ENCODE measurements at places on chromosomes 13 and 19. TPM values are rescaled to one million over a fixed set of nuclear protein-coding genes. Genes with fewer than 3 reads are reported as not detected.

MCEMP1 gene
- total RNA-seq, result 0.99 TPM

GPR18 gene
- total RNA-seq, result not detected

CCDC122 gene
- 10.0 TPM for total RNA-seq

ANKRD24 gene
- total RNA-seq, result 39.3 TPM

TBC1D17 gene
- total RNA-seq, result 83.4 TPM

POU2F2 gene
- 16.7 TPM for total RNA-seq

FUT3 gene
- total RNA-seq, result 0.31 TPM

FFAR1 gene
- 1.3 TPM for total RNA-seq

ERFL gene
- 1.3 TPM for total RNA-seq

EFNA2 gene
- total RNA-seq, result 1.8 TPM

LILRB5 gene
- total RNA-seq, result 0.51 TPM

ING1 gene
- 11.6 TPM for total RNA-seq

PGLYRP1 gene
- total RNA-seq, result not detected

UPK1A gene
- not detected for total RNA-seq

S1PR2 gene
- total RNA-seq, result 1.6 TPM

HSH2D gene
- total RNA-seq, result not detected

ZNF350 gene
- total RNA-seq, result 15.1 TPM

SPIB gene
- total RNA-seq, result not detected

IFNL1 gene
- total RNA-seq, result not detected

SPACA4 gene
- not detected for total RNA-seq

FBXO17 gene
- 17.1 TPM for total RNA-seq

PDCD2L gene
- total RNA-seq, result 12.9 TPM

CBY2 gene
- not detected for total RNA-seq

CEACAM6 gene
- not detected for total RNA-seq

CACNG6 gene
- total RNA-seq, result 0.81 TPM

HIPK4 gene
- total RNA-seq, result not detected

MBNL2 gene
- 275 TPM for total RNA-seq

IL17D gene
- total RNA-seq, result 41.1 TPM

ZNF154 gene
- total RNA-seq, result 24.5 TPM

LGALS7B gene
- not detected for total RNA-seq

KLK4 gene
- not detected for total RNA-seq

GPC6 gene
- 2.5 TPM for total RNA-seq

NCR1 gene
- not detected for total RNA-seq

MYDGF gene
- total RNA-seq, result 39.1 TPM

ELANE gene
- total RNA-seq, result not detected

PSMC4 gene
- 85.2 TPM for total RNA-seq

SLC25A42 gene
- 25.6 TPM for total RNA-seq

All from dorsolateral prefrontal cortex (tissue), 122 donors.